Thyroid gland (tissue), 4 donors: ENCODE measurements at places on chromosomes 2 and 18.
A peak's percentile ranks its signal among the peaks of the same experiment; 100 is the strongest.

DNA sequence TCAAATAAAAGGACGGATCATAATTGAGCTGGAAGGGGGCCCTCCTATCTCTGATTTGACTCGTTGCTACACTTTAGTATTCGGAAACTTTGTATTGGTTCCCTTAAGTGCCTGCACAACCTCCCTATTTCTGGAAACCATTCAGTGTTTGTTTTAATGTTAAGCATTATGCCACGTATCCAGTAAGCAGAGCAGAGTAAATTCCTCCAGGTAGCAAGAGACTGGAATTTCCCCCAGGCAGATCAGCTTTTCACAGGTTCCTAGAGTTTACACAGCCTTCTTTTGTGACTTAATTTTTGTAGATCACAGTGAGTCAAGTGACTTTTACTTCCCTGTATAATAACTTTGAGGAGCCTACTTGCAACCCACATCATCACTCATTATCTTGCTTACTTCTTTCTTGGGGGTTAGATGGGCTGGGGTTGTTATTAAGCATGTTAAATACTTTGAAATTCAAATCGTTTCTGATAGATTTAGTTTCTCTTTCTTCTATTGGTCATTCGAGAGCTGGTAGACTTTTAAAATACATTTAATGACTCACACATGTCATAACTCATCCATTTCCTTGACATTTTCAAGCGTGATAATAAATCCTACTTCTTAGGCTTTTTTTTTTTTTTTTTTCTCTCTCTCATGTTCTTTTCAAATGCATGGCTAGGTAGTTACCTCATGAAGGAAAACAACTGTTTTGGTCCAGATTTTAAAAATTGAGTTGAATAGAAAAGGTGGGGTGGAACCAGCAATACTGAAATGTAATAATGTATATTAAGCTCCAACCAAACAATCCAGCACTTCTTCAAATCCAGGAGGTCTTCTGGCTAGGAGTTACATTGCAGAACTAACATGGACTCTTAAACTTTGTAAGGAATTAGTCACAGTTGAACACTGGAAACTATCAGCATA is 219.3 kb downstream of the NEDD4L start:
- DNase-seq = peak; percentile 29

GRCh38 chr2:130963196-130963848 is 126.6 kb downstream of the ARHGEF4 start:
- DNase-seq = no peak

- no peak for DNase-seq
Observed at GRCh38 chr2:44886414-44886813, 55.1 kb upstream of the SIX3 start.

DNA sequence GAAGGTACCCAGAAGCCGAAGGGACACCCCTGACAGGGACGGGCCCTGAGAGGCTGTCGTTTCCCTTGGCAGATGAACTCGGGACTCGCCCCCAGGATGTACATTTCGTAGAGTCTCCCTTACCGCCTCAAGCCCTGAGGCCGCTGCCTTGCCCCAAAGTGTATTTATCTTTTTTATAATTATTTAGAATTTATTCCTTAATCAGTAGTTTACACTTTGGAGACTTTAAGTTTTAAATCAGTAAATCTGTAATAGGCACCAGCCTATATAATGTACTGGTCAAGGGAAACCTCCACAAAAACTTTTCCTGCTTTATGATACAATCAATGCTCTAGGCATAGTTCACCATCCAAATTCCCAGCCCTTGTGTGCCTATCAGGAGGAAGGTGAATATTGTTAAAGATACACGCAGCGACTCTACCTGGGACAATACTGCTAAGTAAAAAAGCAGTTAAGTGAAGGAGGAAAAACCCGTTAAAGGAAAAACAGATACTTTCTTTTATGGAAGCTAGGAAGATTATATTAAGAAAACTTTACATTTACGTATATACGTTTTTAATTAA is 848 bp downstream of the VRK2 start:
- DNase-seq = no peak

GRCh38 chr18:64238076-64238475 is 89.2 kb upstream of the LINC00305 start:
- DNase-seq = no peak

DNA sequence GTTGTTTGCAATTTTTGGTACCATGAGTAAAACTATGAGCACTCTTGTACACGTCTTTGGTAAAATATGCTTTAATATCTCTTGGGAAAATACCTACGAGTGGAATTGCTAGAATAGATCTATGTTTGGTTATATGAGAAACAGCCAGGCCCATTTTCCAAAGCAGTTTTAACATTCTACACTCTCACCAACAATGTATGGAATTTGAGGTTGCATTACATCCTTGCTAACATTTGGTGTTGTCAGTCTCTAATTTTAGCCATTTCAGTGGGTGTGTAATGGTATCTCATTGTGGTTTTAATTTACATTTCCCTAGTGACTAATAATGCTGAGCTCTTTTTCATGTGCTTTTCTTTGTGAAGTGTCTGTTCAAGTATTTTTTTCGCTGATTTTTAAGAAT is 118.9 kb upstream of the TCF4 start:
- DNase-seq = no peak

- no peak for DNase-seq
Observed at GRCh38 chr2:197284956-197285355, 25.6 kb downstream of the ANKRD44 start.

DNA sequence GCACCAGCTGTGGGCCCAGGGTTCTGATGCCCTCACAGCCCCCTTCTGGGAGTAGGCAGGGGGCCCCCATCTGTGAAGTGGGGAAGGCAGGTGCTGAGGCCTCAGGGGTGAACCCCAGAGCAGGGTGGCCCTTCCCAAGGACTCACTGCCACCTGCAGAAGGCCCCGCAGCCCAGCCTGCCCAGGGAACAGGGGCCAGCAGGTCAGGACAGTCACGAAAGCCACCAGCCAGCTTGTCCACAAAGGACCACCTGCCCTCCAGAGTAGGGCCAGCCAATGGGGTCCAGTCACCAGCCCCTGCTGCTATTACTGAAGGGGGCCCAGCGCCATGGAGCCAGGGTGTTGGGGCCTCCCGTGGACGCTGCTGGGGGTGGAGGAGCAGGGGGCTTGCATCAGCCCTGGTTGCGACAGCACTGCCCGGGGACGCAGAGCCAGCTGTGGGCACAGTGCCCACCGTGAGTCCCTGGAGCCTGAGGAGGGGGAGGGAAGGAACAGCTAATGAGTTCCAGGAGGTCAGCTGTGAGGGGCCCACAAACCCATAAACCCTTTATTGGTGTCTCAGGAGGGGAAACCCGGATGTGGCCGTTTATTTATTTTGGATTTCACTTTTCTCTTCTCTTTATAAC is 11.5 kb upstream of the SNED1 start:
- DNase-seq = peak; percentile 52

GRCh38 chr2:23419171-23420090 is 34.5 kb downstream of the KLHL29 start:
- DNase-seq = no peak

GRCh38 chr2:164205347-164205746 is 415.9 kb downstream of the GRB14 start:
- no peak for DNase-seq

- DNase-seq = no peak
Observed at GRCh38 chr2:215727507-215728503, 285.5 kb downstream of the MREG start.

GRCh38 chr2:100417711-100418124 is 250 bp upstream of the CHST10 start:
- DNase-seq = no peak
